ENCODE measurements at places on chromosomes 1 and 21.

DNA sequence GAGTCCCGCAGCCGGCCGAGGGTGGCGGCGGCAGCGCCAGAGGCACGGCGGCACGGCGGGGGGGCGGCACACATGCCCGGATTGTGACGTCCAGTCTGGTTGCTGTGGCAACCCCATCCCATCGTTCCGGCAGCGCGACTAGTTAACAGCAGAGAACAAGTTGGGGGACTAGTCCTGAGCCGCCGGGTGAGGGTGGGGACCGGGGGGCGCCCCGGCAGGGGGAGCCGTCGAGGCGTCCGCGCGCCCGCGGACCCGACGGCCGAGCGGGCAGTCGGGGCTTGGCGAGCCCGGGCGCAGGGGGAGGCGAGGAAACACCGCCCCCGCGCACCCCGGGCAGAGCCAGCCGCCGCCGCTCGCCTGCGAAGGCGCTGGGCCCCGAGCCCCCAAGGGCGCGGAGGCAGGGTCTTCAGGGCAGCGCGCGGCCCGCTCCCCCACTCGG lies at the start of gene CHD5:
Gene CHD5 (minus strand): TSS at position 54 of the 439 bp plus-strand sequence. CDS start 298 bp downstream, outside the sequence.
- DNase-seq, result no peak

- no peak for DNase-seq
Measured at GRCh38 chr1:229907884-229908638, 159.0 kb upstream of the GALNT2 start.

DNA sequence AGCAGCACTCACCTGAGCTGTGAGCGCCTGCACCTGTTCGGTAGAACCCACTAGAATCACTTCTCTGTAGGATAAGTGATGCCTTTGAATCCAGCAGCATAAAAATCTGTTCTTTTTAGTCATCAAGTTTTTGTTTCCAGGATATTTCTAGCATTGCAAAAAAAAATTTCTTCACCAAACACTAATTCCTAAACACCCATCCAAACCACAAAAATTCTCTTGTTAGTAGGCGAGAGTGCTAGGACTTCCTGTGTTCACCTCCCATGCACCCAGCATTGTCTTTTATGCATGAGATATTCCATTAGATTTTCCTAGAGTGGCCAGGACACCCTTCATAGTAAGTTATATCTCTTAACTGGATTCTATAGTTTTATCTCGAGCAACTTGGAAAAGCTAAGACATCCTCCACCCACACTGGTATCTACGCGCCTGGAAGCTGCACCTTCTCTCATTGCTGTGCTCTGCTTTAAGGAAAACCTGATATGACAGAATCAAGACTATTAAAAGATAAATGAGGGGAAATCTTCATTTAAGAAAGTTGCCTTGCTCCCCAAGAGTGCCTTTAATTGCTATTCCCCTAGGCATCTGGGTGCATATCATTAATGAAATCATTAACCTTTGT lies 12.3 kb downstream of the SERTAD4 start:
- no peak for DNase-seq

DNA sequence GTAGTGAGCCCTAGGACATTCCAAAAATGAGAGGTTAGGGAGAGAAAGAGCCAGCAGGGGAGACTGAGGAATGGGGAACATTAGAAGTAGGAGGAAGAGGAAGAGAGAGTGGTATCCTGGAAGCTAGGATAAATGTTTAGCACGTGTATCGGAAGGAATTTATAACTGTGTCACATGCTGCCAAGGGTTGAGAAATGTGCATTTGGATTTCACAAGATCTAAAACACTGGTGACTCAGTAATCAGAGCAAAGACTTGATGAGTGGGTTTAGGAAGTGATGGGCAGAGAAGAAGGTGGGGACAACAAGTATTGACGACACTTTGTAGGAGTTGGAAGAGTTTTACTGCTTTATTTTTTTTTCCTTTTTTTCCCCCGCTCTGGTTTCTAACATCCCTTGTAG lies 193.9 kb downstream of the FMN2 start:
- no peak for DNase-seq
